ENCODE measurements at places on chromosomes 16 and 17. TPM values are rescaled to one million over a fixed set of nuclear protein-coding genes. Genes with fewer than 3 reads are reported as not detected.
A peak's percentile ranks its signal among the peaks of the same experiment; 100 is the strongest.

- DNase-seq, result no peak
These were observed 48.2 kb upstream of the STH start for GRCh38 chr17:45950888-45951287.

- DNase-seq, result peak; percentile 78
These were observed 12.8 kb downstream of the PIMREG start for GRCh38 chr17:6456914-6457687.

- DNase-seq, result no peak
These were observed 1.3 kb downstream of the BICDL2 start for GRCh38 chr16:3035289-3035971.

DNA sequence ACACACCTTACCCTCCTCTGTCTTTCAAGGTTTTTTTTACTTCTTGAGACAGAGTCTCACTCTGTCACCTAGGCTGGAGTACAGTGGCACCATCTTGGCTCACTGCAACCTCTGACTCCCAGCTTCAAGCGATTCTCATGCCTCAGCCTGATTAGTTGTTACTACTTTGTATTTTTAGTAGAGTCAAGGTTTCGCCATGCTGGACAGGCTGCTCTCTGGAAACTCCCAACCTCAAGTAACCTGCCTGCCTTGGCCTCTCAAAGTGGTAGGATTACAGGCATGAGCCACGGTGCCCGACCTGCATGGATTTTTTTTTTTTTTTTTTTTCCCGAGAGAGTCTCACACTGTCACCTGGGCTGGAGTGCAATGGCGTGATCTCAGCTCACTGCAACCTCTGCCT is 273.2 kb downstream of the RBFOX1 start:
- no peak for DNase-seq

- DNase-seq, result no peak
These were observed 21.7 kb downstream of the CREBBP start for GRCh38 chr16:3858801-3859200.

ABCA9 gene
- not detected for total RNA-seq

KRT12 gene
- not detected for total RNA-seq

ABCC3 gene
- 250 TPM for total RNA-seq

METRN gene
- 74.7 TPM for total RNA-seq

GPR142 gene
- total RNA-seq, result not detected

All from renal cortical epithelial cell (primary cell).